Sciatic nerve (tissue), 2 donors: ENCODE measurements at places on chromosomes 13 and 19. TPM values are rescaled to one million over a fixed set of nuclear protein-coding genes. Genes with fewer than 3 reads are reported as not detected.

MAST3 gene
- 20.1 TPM for total RNA-seq

UBE2L5 gene
- total RNA-seq: 0.22 TPM

METTL21C gene
- not detected for total RNA-seq

ITGBL1 gene
- 74.1 TPM for total RNA-seq

C19orf38 gene
- 2.7 TPM for total RNA-seq

APLP1 gene
- total RNA-seq: 14.1 TPM

ZNF439 gene
- total RNA-seq: 12.7 TPM

PTH2 gene
- total RNA-seq: not detected

KCNJ14 gene
- 0.71 TPM for total RNA-seq

NLRP7 gene
- not detected for total RNA-seq
